ENCODE measurements at places on chromosomes 2 and 18.

- peak; percentile 18 for DNase-seq
Observed at GRCh38 chr2:158967114-158967730, 1.2 kb upstream of the TANC1 start.

- no peak for DNase-seq
Observed at GRCh38 chr2:71575966-71576365, 122.6 kb downstream of the DYSF start.

- DNase-seq = no peak
Observed at GRCh38 chr2:30948130-30948529, 140.9 kb upstream of the CAPN13 start.

DNA sequence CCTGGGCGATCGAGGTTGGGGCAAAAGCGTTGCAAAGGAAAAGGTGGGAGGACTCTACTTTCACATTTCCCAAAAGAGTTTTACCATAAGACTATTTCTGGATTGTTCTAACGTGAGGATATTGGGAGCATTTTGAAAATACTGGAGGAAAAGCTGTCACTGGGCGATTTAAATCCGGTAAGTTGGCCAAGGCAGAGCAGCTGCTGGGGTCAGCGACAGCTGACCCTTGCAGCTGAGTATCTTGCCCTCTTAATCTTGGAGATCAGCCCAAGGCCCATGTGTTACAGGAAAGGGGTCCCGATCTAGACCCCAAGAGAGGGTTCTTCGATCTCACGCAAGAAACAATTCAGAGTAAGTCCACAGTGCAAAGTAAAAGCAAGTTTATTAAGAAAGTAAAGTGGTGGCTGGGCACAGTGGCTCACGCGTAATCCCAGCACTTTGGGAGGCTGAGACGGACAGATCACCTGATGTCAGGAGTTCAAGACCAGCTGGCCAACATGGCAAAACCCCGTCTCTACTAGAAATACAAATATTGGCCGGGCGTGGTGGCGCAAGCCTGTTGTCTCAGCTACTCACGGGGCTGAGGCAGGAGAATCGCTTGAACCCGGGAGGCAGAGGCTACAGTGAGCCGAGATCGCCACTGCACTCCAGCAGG lies 964 bp upstream of the ST3GAL5 start:
- no peak for DNase-seq

- DNase-seq = peak; percentile 17
Observed at GRCh38 chr2:101832114-101832513, 134.6 kb downstream of the MAP4K4 start.

GRCh38 chr2:182559623-182560022 lies 132.8 kb upstream of the PDE1A start:
- DNase-seq = no peak

- no peak for DNase-seq
Observed at GRCh38 chr18:48575301-48575657, 36.4 kb downstream of the CTIF start.

GRCh38 chr18:34122724-34123334 lies 101.9 kb downstream of the NOL4 start:
- DNase-seq = peak; percentile 51

DNA sequence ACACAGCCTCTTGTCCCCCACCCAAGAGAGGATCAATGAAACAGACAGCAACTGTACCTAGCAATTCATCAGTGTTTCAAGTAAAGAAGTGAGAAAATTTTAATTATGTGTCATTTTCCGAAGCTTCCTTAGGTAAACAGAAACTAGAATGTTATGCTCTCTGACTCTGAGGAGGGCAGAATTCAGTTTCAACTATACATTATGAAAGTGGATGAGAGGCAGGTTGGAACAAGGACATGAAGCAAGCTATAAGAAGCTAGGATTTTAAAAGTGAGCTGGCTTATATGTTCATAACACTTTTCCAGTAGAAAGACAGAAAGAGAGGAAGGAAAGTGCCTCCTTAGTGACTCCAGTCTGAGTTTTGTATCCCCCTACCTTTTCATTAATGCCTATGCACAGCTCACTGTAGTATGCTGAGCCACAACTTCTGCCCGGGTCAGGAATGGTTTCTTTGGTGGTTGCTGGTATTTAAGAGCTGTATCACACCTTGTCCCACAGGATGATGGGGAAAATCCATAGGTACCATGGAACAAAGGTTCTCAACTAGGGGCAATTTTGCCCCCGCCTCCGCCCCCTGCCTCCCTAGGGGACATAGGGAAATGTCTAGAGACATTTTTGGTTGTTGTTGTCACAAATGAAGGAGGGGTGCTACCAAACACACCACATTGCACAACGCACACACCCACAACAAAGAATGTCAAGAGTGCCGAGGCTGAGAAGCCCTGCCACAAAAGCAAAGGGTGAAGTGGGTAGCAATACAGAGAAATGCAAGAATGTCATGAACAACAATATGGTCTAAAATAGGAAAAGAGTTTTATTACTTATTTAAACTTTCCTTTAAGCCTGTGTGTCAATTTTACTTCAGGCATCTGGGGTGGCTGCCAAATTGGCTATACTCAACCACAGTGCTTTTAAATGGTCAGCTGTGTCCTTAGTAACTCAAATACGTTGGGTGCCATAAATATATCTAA lies 161.0 kb upstream of the ZFP36L2 start:
- no peak for DNase-seq

GRCh38 chr2:115161771-115162493 lies 719.5 kb downstream of the DPP10 start:
- no peak for DNase-seq

DNA sequence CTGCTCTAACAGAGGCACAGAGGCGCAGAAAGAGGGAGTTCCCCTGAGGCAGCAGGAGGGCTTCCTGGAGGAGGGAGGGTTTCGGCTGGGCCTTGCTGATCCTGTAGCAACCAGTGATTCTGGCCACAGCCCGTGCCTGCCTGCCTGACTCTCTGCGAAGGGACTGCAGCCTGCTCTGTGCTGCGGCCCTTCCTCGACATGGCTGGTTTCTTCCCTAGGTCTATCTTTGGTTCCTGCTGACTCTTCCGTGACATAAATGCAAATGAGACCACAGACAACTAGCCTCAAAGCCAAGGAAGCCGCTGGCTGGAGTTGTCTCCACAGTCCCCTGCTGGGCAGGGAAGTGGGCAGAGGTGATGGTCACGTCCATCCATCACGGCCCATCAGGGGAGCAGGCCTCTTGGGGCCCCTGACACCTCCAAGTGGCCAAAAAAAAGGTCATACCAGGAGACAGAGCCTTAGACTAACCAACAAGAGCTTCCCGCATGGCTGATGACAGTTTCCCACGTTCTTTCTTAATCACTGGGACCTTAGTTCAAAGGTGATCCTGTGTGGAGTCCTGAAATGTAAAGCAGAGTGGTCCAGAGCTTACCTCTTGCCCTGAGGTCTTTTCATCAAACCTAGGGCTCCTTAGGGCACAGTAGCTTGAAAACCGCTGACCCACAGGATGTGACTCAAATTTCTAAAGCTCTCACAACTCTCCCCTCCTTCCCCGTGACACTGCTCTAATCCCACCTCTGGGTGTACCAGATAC lies 55.3 kb downstream of the HS1BP3 start:
- peak; percentile 83 for DNase-seq

DNA sequence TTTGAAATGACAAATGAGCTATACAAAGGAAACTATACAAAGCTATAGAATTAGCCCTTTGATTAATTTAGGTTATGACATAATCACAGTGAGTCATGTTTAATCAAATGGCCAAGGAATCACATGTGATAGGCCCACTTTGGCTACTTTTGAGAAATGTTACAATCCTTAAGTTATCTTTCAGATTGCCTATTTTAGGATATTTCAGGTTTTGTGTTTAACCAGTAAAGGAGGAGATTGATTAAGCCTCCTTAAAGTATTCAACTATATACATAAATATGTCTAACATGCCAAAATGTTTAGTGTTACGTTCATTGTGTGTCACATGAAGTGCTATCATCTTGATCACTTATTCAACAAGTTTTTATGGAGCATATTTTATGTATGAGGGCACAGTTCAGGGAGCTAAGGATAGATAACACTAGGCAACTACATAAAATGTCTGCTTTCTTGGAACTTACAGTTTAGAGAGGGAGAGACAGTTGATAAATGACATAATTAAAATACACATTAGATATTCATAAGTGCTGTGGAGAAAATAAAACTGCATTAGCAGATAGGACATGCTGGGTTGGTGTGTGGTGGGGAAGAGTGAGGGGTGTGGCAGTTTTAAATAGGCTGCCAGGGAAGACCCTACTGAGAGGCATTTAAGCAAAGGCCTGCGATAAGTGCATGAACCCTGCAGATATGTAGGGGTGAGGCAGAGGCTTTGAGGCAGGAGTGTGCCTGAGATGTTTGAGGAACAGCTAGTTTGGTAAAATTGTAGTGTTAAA lies 77.2 kb downstream of the LTBP1 start:
- no peak for DNase-seq

DNA sequence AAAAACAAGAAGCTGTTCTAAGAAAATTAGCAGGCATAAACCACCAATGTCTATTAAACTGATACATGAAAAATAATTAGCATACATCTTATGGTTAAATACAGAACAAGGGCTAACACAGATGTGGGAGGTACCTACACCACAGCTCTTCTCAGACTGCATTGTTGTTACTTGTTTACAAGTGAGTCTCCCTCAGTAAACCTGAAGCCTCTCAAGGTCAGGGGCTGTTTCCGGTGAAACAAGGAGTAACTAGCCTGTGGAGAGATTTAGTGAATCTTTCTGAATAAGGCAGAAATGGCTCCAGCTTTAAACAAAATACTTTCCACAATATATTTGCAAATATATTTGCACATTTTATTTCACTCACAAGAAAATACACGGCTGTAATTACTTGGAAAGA lies 244.0 kb downstream of the FIGN start:
- no peak for DNase-seq

GRCh38 chr2:237432484-237433092 lies 18.6 kb upstream of the COL6A3 start:
- DNase-seq = no peak

DNA sequence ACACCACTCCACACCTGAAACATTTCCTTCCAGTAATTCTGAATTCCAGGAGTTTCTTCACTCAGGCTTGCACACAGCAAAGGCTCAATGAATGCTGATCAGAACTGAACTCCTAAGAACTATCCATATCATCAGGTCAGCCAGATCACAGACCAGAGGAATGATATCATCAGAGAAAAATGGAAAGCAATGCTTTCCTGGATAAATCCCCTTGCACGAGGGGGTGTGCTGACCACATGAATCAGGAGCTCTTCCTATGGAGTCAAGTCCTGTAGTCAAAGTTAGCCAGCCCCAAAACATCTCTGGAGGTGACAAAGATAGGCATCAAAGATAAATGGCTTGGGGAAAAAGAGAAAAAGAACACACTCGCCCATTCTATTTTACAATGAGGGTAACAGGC lies 83.8 kb upstream of the ACVR2A start:
- no peak for DNase-seq

DNA sequence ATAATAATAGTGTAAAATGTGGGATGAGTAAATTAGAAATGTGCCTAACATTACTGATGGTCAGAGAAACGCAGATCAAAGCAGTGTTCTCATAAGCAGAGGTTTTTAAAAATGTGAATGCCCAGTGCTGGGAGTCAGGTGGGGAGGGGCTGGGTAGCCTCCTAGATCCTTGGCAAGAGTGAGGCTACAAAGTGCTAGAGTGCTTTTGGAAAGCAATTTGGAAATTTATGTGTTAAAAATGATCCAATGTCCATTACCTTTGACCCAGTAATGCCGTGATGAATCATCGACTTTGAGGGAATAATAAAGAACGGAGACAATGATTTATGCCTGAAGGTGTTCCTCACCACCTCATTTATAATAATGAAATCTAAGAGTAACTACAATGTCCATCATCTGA lies 44.9 kb upstream of the TWIST2 start:
- no peak for DNase-seq

DNA sequence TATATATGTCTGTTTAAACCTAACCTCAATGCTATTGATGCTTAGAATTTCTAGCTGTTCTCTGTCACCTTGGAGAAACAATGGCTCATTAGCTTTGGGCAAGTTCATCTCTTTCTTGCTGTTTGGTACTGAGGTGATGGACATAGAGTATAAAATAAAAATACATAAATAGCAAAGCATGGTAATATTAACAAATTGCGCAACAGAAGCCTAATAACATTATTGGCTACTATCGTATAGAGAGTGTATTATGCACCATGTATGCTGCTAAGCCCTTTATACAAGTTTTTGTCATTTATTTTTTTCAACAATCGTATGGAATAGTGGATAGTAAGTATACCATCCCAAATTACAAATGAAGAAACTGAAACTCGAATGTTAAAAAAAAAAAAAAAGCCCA lies 100.1 kb downstream of the ICOS start:
- DNase-seq = no peak

- no peak for DNase-seq
Observed at GRCh38 chr2:197327472-197328098, 17.0 kb upstream of the ANKRD44 start.

DNA sequence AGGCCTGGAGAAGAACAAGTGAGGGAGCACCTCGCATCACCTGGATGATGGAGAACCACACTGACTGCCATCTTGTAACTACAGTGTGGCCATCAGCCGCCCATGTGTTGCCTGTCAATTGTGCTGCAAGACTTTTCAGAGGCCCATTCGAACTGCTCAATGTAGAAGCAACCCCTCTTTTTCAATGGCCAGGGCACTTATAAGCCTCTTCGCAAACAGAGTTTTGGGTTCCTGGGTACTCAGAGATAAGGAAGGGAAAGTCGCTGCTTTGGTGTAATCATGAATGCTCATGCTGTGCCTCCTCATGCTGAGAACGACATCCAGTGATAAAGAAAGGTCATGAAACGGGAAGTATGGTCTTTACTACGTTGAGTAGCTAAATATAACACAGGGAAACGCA lies 143.9 kb upstream of the SLC39A10 start:
- peak; percentile 38 for DNase-seq

DNA sequence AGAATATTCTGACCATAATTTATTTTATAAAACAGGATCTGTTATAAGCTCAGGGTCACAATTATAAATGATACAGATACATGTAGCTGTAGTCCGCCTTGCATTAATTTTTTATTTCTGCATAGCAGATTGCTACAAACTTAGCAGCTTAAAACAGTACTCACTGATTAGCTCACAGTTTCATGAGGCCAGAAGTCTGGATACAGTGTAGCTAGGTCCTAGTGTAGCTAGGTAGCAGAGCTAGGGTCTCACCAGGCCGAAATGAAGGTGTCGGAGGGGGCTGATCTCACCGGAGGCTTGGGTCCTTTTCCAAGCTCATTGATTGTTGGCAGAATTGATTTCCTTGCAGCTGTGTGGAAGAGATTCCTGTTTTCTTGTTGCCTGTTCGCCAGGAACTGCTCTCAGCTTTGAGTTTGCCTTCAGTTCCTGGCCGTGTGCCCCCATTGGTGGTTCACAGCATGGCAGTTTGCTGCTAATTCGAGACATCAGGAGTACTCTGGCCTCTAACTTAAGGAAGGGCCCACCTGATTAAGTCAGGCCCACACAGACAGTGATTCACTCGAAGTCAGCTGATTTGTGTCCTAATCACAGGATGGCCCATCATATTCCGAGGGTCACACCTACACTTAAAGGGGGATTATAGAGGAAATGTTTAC lies 18.4 kb downstream of the NAPG start:
- no peak for DNase-seq

GRCh38 chr18:22084547-22084946 lies 84.8 kb upstream of the GATA6 start:
- no peak for DNase-seq

- DNase-seq = no peak
Observed at GRCh38 chr2:45330108-45330507, 281.0 kb downstream of the SRBD1 start.

- DNase-seq = peak; percentile 94
Observed at GRCh38 chr2:113282747-113283533, 4.2 kb upstream of the PAX8 start.

- DNase-seq = no peak
Observed at GRCh38 chr2:239601201-239601851, 200.5 kb upstream of the HDAC4 start.

- peak; percentile 74 for DNase-seq
Observed at GRCh38 chr2:239114616-239115265, 266.9 kb downstream of the TWIST2 start.

- DNase-seq = peak; percentile 67
Observed at GRCh38 chr2:218166791-218167190, at the start of gene CXCR1. TSS of gene CXCR1 (minus strand) at chr2:218166962. CDS start at chr2:218165211, 1,751 bp downstream.

All from NB4 (cell line).